H1 (cell line): ENCODE measurements at places on chromosomes 16 and 17. TPM values are rescaled to one million over a fixed set of nuclear protein-coding genes. Genes with fewer than 3 reads are reported as not detected.

DNA sequence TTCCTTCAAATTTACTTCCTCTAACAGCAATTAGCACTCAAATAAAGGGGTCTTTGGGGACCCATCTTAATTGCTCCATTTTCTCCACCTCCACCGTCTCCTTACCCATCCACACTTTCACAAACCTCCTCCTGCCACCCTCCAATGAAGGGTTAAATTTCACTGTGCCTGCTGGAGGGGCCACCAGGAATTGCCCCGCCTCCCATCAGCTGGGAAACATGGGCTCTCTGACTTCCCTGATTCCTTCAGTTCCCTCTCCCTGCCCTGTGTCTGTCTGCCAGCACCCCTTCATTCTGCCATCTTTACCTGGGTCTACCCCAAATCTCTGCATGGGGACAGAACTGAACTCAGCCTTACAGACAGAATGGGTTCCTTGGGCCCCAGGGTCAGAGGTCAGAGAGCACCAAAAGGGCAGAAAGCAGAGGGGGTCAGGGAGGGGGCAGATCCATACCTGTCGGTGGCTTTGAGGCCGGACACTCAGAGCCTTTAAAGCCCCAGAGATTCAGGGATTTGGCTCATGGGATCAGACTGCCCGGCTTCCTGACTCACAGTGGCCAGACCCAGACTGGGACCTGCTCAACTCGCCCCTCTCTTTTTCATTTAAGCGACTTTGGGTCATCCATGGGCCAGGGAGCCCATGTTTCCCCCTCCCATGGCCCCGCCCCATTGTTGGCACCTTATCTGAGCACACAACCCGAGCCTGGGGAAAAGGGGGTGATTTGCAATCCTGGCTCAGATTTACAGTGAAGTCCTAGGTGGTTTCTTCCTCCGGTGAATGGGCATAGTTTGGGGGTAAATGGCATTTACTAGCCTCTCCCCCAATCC, 17.6 kb upstream of the SP2 start:
- no peaks in the 10 kb centered on the region for H3K36me3 ChIP-seq
- H3K27ac ChIP-seq: no peak overlapping the region
- H3K27me3 ChIP-seq: 0 out of 2 replicates have a peak, but pooled peaks cover 4% of the 10 kb centered on the region
- no peak overlapping the region for H3K4me3 ChIP-seq
- DNase-seq: no peak

GRCh38 chr17:75094871-75095399, 7.2 kb downstream of the SLC16A5 start:
- no peaks in the 10 kb centered on the region for H3K4me1 ChIP-seq
- no peak overlapping the region for H3K4me3 ChIP-seq
- no peak overlapping the region for H3K27ac ChIP-seq
- no peaks in the 10 kb centered on the region for H3K27me3 ChIP-seq

The TLCD3A gene
- total RNA-seq: 23.8 and 26.1 TPM in 2 replicates

The USP36 gene
- total RNA-seq: 65.8 and 67.7 TPM in 2 replicates

DNA sequence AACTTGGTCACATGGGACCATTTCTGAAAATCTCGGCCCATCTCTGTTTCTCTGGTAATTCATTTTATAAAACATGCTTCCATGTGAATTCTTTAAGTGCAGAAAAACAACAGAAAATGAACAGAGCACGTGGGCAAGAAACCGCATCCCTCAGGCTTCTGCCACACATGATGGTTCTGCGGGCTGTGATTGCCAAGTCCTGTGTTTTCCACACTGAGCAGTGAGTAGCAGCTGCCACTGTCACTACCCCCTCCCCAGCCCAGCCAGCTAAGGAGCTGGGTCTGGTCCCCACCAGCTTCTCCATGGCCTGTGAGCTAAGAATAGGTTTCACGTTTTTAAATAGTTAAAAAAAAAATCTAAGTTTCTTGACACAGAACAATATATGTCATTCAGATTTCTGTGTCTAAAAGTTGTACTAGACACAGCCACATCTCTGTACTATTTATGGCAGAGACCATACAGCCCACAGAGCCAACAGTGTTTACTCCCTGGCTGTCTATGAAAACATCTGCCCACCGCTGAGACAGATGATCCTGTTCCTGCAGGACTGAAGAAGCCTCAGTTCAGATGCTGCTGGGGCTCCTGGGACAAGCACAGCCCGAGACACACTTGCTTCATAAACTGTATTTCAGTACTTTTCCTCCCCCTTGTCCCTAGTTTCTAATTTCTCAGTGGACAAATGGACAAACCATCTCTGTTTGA, 41.5 kb downstream of the USP22 start:
- H3K4me3 ChIP-seq: no peak overlapping the region
- H3K36me3 ChIP-seq: peaks cover 49% of the 10 kb centered on the region
- DNase-seq: no peak

DNA sequence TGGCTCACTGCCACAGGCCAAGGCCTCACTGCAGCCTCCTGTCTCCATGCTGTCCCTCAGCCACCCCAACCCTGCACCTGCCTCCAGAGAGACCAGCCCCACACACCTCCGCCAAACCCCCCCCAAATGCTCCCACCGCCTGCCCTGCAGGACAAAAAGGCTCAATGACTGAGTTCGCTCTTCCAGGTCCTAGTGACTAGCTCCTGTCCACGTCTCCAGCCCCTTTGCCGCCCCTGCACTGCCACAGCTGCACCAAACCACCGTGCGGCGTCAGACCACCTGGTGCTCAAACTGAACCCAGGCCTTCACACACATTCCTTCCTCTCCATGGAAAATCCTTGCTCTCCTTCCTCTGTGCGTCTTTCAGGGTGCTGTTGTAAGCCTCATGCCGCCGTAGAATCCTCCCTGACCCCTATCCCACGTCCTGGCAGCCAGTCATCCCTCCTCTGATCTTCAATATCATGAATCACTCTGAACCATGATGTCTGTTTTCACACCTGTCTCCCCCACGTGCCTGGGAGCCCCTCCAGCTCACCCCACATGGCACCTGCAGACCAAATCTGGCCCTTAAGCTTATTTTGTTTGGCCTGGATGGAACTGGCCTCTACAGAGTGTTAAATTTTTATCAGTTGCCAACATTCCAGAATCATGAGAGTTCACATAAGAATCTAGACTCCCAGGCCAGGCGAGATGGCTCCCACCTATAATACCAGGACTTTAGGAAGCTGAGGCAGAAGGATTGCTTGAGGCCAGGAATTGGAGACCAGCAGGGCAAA, 4.3 kb upstream of the GSG1L start:
- no peak for DNase-seq
- no peak overlapping the region for H3K27ac ChIP-seq
- H3K4me1 ChIP-seq: no peaks in the 10 kb centered on the region; the same call in 1 of the 2 replicates
- H3K27me3 ChIP-seq: peaks cover 15% of the 10 kb centered on the region
- no peaks in the 10 kb centered on the region for H3K36me3 ChIP-seq

DNA sequence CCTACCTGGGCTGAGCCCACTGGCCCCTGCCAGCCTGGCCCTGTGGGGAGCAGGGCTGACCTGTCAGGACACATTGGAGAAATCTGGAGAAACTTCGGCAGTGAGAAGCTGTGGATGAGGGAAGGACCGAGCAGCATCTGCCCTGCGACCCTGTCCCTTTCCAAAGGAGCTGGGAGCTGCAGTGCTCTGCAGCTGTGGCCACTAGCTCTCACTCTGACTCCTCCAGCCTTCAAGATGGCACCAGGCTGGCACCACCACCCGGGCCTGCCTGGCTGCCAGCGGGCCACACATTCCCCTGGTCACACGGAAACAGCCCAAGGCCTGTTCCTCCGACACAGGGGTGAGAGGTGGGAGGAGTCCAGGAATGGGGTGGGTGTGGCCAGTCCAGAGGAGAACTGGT, 30.1 kb downstream of the CD300LG start:
- no peaks in the 10 kb centered on the region for H3K27me3 ChIP-seq
- H3K36me3 ChIP-seq: no peaks in the 10 kb centered on the region
- peaks cover 5% of the 10 kb centered on the region; the same call in 1 of the 2 replicates for H3K4me1 ChIP-seq
- H3K4me3 ChIP-seq: no peak overlapping the region
- no peak overlapping the region for H3K27ac ChIP-seq

GRCh38 chr16:26911436-26911835, 155.3 kb upstream of the C16orf82 start:
- no peaks in the 10 kb centered on the region for H3K36me3 ChIP-seq
- H3K27ac ChIP-seq: no peak overlapping the region
- DNase-seq: no peak

DNA sequence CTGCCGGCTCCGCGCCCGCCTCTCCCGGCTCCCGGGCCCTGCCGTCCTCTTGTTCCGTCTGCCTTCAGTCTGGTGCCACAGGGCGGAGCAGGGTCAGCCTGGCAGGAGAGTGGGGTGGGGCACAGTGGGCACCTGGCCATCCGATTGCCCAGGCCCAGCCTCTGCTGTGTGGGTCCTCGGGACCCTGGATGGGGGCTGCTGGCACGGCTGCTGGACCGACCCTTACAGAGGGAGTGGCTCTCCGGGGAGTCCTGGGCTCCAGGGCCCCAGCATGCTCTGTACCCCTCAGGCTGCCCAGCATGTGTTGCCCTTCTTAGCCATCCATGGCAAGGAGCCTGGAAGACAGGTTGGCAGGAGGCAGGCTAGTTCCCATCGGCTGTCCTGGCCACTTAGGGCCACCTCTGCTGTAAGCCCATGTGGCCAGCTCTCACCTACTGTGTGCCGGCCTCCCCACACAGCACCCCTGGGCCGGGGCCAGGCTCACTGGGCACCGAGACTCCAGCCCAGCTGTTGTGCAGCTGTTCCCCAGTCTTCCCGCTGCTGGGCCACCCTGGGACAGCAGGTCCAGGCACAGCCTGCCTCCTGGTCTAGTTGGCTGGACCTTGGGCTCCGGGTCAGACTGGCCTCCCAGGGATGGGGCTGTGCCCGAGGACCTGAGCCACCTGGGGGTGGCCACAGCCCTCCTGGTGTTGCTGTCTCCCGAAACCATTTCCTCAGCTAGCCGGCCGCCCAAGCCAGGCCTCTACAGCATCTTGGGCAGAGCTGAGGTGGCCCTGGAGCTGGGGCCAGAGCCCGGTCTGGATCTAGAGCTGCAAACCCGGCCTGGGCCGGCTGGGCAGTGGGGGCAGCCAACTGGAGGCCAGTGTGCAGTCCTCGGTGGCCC, 24.9 kb downstream of the BAHCC1 start:
- H3K36me3 ChIP-seq: no peaks in the 10 kb centered on the region
- H3K4me3 ChIP-seq: no peak overlapping the region
- peaks cover 11% of the 10 kb centered on the region for H3K4me1 ChIP-seq
- H3K27ac ChIP-seq: no peak overlapping the region
